ENCODE measurements at places on chromosomes 3 and 15.

GRCh38 chr15:46080016-46080415, 445.2 kb downstream of the SQOR start:
- no peak for DNase-seq

GRCh38 chr3:64878362-64878761, 190.6 kb upstream of the ADAMTS9 start:
- no peak for DNase-seq

DNA sequence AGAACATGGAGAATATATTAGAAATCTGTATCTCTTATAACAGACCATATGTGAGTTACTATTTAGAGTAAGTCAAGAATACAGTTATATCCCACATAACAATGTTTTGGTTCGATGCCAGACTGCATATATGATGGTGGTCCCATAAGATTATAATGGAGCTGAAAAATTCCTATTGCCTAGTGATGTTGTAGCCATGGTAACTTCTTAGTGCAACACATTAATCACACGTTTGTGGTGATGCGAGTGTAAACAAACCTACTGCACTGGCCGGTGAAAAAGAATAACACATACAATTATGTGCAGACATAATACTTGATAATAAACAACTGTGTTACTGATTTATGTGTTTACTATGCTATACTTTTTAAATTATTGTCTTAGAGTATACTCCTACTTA, 69.8 kb upstream of the MNS1 start:
- no peak for DNase-seq

DNA sequence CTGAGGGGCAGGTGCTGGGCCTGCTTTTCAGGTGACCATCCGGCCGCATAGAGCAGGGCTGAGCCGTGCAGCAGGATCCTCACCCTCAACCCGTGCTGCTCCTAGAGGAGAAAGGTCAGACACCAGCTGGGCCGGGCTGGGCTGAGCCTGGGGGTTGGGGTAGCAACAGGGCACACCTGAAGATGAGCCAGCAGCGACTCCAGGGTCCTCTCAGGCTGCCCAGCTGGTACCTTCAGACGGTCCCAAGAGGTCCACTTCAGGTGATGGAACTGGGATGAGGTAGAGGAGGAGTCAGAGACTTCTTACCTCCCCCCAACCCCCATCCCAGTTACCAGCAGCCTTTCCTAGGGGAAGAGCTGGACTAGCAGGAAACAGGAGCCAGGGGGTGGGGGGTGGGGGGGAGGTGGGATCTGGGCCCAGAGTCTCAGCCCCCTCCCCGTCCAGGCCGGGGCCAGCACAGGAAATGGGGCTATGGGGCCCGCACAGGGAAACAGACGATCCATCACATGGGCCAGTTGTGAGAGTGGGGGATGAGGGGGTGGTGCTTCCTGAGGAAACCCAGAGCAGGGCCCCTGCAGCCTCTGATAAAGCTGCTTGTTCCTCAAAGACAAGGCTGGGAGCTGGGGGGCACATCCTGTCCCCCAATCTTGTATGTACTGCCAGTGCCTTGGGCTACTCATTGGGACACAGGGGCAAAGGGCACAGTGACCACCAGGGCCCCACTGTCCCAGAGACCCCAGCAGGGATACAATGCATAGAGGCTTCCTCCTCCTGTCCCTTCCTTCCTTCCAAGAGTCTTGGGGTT, 3.0 kb downstream of the INKA1 start:
- peak; percentile 32 for DNase-seq

DNA sequence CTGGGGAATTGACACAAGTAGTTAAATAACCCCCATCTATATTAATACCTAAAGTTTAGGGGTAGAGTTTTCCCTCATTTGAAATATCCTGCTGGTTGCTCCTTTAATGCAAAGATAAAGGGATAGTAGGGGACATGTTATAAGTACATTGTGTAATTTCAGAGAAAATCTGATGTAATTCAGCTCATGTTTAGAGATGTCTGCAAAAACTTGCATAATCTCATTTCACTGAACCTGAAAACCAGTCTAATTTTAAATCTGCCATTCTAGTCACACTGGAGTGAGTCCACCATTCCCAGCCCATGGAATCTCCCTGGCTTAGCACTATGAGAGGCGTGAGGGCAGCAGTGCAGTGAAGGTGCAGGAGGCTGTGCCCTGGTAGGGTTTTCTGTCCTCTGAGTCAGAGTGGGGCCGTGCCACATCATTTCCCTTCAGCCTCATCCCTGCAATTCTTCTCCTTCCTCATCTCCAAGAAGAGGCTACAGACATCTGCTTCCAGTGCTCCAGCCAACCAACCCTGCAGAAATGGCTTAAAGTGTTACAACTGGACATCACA, 246.3 kb upstream of the UMPS start:
- DNase-seq, result no peak

DNA sequence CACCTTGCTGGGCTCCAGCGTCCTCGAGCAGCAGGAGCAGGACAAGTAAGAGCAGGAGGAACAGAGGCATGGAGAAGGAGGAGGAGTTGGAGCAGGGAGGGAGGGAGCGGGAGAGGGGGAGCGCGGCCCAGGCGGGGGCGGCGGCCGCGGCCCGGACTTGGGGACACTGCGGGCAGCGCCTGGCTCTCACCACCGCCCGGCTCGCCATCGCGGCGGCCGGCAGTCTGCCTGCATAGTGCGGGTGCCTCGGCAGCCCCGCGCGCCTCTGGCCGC, 440 bp downstream of the DCBLD2 start:
- no peak for DNase-seq

GRCh38 chr15:35427091-35427490, 118.9 kb downstream of the DPH6 start:
- no peak for DNase-seq

GRCh38 chr3:160643994-160644393, 33.0 kb upstream of the ARL14 start:
- no peak for DNase-seq

DNA sequence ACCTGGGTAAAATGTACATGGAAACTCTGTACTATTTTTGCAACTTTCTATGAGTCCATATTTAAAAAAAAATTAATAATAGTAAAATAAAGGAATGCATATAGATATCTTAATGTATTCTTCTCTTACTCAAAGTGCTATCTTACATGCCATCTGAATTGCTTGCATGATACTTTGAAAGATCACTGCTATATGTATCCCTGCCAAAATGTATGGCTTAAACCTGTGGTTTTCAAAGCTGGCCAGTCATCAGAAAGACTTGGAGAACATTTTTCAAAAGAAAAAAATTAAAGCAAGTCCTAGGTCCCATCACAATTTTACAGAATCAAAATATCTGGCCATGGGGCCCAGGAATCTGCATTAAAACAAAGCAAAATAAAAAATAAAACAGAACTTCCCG, 262.1 kb downstream of the LPP start:
- no peak for DNase-seq

- no peak for DNase-seq
Measured at GRCh38 chr15:95261546-95261945, 1030.2 kb downstream of the MCTP2 start.

- no peak for DNase-seq
Measured at GRCh38 chr3:136979684-136980083, 21.9 kb downstream of the IL20RB start.

GRCh38 chr3:185094697-185095096, 58.2 kb downstream of the C3orf70 start:
- no peak for DNase-seq

- DNase-seq, result no peak
Measured at GRCh38 chr3:181561139-181562031, 150.3 kb upstream of the SOX2 start.

DNA sequence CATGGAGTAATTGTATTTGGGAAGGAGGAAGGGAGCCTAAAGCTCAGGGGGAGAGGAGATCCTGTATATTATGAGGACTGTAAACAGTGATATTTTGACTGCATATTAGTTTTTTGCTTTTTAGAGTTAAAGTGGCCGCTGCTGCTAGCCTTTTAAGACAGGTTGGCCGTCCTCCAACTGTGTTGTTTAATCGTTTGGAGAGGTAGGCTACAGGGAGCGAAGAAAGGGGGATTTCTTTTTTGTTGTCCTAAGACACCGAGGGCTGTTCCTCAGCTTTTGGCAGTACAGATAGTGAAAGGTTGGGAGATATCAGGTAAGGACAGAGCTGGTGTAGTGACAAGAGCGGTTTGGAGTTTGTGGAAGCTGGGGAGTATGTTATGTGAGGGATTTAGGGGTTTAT, 38.2 kb upstream of the RNF7 start:
- DNase-seq, result no peak

DNA sequence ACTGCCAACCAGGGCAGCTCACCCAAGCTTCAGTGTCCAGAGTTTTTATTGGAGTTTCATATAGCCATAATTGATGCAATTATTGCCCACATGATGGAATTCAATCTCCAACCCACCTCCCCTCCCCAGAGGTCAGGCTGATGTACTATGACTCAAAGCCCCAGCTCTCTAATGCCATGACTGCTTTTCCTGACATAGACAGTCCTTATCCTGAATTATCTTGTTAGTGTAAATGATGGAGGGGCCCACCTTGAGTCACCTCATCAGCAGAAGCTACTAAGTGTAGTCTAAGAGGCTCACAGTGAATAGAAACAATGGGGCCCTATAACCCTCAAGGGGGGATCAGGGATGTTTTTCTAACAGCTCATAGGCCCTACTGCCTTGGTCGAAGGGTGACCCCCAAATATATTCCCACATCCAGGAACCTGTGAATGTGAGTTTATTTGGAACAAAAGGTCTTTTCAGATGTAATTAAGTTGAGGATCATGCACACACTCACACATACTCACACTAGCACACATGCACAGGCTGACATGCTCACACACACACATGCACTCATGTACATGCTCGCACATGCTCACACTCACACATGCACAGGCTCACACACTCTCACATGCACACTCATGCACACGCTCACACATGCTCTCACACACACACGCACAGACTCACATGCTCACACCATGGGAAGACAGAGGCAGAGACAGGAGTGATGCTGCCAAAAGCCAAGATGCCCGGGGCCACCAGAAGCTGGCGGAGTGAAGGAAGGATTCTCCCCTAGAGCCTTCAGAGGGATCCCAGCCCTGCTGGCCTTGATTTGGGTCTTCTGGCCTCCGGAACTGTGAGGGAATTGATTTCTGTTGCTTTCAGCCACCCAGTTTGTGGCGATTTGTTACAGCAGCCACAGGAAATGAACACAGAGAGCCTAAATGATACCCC, 131.2 kb upstream of the SMAD3 start:
- DNase-seq, result no peak

GRCh38 chr15:101068961-101069653, 149.9 kb downstream of the LRRK1 start:
- no peak for DNase-seq

GRCh38 chr3:158347966-158348365, 223.0 kb upstream of the MLF1 start:
- DNase-seq, result no peak

- DNase-seq, result no peak
Measured at GRCh38 chr3:15769256-15769915, 28.4 kb downstream of the ANKRD28 start.

DNA sequence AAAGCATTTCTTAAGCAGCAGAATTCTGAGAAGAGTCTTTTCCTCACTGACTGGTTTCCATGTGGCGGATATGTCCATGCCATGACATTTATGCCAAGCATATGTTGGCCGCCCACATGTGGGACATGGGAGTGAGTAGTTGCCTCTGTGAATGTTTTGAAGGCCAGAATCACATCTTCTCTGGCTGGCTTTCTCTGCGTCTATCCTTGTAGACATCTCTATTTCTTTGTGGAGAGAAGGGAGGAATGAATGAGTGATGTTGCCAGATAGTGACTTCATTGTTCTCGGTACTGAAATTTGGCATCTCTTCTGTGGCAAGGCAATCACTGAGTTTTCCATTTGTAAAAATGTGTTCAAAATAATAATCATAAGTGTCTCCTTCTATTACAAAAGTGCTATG, 316.0 kb downstream of the CLSTN2 start:
- DNase-seq, result no peak

DNA sequence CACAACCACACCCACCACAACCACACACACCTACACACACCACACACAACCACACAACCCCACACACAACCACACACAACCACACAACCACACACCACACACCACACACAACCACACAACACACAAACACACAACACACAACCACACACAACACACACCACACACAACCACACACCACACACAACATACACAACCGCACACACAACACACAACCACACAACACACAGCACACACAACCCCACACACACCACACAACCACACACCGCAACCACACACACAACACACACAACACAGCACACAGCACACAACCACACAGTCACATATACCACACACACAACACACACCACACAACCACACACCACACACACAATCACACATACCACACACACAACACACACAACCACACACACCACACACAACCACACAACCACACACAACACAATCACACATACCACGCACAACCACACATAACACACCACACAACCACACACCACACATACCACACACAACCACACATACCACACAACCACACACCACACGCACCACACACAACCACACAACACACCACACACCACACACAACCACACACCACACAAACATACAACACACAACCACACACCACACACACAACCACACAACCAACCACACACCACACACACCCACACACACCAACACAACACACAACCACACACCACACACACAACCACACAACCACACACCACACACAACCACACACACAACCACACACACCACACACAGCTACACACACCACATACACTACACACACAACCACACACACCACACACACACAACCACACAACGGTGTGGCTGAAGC, 23.7 kb downstream of the CPN2 start:
- DNase-seq, result no peak

DNA sequence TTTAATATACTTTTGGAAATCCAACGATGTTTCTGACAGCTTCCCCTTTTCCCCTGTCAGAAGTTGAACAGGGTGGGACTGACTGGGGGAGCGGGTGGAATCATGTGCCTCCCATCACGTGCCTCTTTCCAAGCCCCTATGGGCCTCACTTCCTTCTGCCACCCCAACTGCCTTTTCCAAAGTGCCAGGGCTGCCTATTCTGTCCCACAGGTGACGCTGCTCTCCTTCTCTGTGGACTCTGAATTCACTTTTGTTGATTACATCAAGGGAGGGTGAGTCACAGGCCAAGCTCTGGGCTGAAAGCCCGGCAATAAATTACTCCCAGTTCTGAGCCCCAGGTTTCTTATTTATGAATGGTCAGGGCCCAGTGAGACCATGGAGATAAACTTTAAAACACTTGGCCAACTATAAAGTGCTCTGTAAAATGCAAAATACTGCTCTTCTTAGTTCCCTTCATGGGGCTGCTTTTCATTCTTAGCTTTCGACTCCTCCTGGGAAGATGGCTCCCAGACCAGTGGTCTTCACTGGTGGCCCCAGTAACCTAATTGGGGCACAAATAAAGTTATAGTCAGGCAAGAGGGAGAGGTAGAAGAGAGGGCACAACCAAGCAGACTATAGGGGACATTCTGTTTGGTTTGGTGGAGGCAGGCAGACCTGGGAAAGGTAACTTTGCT, 12.3 kb downstream of the CPNE9 start:
- no peak for DNase-seq
